CD8-positive, alpha-beta T cell (primary cell): ENCODE measurements at places on chromosomes 13 and 19. TPM values are rescaled to one million over a fixed set of nuclear protein-coding genes. Genes with fewer than 3 reads are reported as not detected.

Gene CASP14
- total RNA-seq = not detected

Gene RNF113B
- not detected for total RNA-seq

Gene PRR19
- total RNA-seq = not detected

Gene UBL5
- total RNA-seq = 161 TPM

Gene CRLF1
- not detected for total RNA-seq

Gene PROZ
- not detected for total RNA-seq

Gene COL5A3
- 0.94 TPM for total RNA-seq

Gene TYROBP
- 5.2 TPM for total RNA-seq

Gene METTL21C
- not detected for total RNA-seq

Gene OR7D2
- total RNA-seq = not detected

Gene FXYD7
- total RNA-seq = 13.5 TPM

Gene ZNF221
- 0.25 TPM for total RNA-seq

Gene RPS5
- 1,884 TPM for total RNA-seq

Gene COL4A1
- not detected for total RNA-seq

Gene SBNO2
- 134 TPM for total RNA-seq

Gene KLF12
- total RNA-seq = 64.7 TPM

Gene ATCAY
- total RNA-seq = not detected

Gene NLRP5
- total RNA-seq = not detected

Gene LSR
- total RNA-seq = 99.5 TPM

Gene IGFL1
- total RNA-seq = not detected

Gene LILRA5
- not detected for total RNA-seq

Gene WTIP
- 0.35 TPM for total RNA-seq

Gene KIR2DL3
- total RNA-seq = 0.19 TPM

Gene RNF225
- total RNA-seq = not detected

Gene WDR87
- not detected for total RNA-seq

Gene CCNE1
- 4.9 TPM for total RNA-seq

Gene PSG6
- total RNA-seq = not detected

Gene ARL11
- 0.08 TPM for total RNA-seq

Gene NXNL1
- total RNA-seq = not detected

Gene PALM3
- total RNA-seq = not detected

Gene SCN1B
- total RNA-seq = 2.3 TPM

Gene ACP7
- not detected for total RNA-seq

Gene ZNF835
- total RNA-seq = 0.75 TPM

Gene FFAR2
- not detected for total RNA-seq

Gene PEAK3
- not detected for total RNA-seq

Gene GPR183
- total RNA-seq = 80.2 TPM

Gene C19orf67
- not detected for total RNA-seq
